Cerebellar nuclear complex (tissue), 1 donor: ENCODE measurements at places on chromosomes 4 and X.

- no peak for DNase-seq
These were observed 947 bp upstream of the RPL10 start for GRCh38 chrX:154396973-154397887.

GRCh38 chrX:112841820-112842157 is 1.2 kb upstream of the AMOT start:
- no peak for DNase-seq

DNA sequence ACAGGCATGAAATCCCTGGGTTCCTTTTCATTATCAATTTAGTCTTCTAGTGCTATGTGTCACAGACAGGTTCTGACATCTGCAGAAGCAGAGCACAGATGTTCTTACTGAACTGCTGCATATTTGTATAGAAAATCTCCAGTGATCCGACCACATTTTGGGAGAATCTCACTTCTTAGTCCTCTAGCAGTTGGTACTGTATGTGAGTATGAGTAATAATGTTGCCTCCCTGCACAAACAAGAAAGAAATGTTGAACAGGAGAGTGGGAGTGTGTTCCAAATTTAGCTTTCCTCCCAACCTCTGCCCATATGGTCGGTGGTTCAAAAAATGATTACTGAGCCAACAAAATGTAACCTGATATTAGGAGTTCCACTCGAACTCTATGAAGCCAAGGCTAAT is 165.3 kb upstream of the GPC4 start:
- no peak for DNase-seq

DNA sequence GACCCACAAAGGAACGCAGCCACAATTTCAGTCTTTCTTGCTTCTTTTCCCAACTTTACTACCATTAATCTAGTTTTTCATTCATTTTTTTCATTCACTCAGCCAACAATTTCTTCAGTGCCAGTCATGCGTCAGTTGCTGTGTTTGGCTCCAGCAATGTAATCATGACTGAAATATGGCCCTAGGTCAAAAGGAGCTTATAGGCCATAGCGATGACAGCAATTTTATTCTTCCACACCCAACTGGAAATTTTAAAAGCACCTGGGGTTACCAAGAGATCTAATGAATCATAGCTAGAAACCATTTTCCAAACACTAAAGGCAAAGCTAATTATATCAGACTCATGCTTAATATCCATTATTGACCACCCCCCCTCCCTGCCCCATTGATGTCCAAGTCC is 29.8 kb upstream of the C1QTNF7 start:
- DNase-seq: no peak

- no peak for DNase-seq
These were observed 37.3 kb upstream of the MBTPS2 start for GRCh38 chrX:21802054-21802670.

DNA sequence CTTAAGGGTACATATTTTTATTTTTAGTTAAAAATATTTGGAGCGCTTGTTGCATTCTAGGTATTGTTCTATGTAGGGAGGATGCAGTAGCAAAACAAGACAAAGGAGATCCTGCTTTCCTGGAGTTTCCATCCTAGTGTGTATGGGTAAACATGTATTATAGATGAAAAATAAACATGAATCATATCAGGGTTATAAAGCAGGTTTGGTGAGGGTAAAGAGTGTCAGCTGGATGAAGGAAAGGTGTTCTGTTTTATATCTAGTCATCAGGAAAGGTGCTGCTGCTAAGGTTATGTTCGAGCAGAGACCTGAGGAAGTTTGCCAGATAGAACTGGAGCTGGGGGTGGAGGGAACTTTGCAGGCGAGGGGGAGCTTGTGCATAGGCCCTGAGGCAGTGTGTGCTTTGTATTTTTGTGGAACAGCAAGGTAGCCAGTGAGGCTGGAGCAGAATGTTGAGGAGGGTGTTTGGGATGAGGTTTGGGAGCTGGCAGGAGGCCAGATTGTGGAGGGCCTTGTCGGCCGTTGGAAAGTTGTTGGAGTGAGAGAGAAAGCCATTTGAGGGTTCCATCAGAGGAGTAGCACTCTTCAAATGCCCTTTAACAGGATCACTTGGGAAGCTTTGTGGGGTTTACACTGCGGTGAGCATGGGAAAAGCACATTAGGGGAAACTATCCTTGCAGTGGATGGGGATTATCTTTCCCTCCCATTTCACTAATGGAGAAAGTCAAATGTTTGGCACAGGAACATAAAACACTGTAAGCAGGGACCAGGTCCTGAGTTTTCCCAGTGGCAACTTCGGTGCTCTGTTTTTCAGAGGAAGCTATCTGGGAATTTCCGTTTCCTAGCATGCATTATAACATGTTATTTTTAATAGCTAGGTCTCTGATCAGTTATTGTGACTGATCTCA is 35.9 kb downstream of the AFF1 start:
- DNase-seq: no peak

DNA sequence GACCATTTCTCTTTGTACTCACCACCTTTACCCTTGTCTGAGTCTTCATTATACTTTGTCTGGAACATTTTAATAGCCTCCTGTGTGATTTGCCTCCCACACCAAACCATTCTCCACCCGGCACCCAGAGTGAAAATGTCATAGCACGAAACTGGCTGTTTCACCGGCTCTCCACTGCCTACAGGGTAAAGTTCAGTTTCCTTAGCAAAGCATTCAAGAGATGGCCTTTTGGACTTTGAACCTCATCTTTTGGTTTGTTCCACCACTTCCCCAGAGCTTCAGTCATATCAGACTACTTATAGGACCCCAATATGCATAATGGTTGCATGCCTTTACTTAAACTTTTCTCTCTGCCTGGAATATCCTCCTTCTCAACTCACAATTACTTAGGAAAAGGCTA is 38.3 kb downstream of the RAP2C start:
- DNase-seq: no peak

GRCh38 chrX:99095965-99096635 is 1314.0 kb downstream of the PCDH19 start:
- DNase-seq: no peak

DNA sequence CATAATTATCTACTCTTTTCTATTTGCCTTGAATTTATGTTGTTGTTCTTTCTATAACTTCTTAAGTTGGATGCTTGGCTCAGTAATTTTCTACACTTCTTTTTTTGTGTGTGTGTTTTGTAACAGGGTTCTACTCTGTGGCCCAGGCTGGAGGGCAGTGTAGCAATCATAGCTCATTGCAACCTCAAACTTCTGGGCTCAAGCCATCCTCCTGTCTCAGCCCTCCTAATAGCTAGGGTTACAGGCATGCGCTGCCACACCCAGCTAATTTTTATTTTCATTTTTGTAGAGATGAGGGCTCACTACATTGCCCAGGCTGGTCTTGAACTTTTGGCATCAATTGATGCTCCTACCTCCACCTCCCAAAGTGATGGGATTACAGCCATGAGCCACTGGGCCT is 20.7 kb upstream of the UCHL1 start:
- DNase-seq: no peak

GRCh38 chrX:143935601-143936000 is 51.7 kb downstream of the UBE2NL start:
- DNase-seq: no peak

DNA sequence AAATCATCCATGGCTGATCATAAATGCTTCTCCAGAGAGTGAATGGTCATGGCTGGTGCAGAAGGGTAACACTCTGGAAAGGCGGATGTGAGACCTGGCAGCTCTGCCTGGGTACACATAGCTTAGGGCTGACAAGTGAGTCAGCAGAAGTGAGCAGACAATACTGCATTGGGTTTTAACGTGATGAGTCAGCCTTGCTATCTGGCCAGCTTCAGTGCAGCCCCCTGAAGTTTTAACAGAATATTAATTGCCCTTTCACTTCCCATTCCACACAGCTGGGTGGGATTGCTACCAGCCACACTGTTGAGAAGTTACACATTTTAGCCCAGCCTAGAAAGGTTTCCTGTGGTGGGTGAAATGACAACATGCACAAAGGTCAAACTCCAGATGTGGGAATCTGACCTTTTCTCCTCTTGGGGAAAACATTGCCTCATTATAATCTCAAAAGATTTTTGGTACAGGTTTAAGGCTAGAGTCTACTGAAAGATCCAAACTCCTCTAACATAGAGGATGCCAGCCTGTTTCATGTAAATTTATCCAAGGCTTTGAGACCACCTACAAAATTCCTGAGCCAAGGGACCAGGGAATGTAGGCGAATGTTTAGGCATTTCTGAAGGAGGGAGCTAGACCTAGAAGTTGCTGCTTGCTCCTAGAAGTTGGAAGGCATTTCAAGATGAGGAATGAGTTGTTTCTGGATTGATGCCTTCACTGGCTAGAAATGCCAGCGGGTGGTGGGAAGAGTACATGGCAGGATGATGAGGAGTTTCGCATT is 230.3 kb upstream of the PGRMC2 start:
- no peak for DNase-seq

DNA sequence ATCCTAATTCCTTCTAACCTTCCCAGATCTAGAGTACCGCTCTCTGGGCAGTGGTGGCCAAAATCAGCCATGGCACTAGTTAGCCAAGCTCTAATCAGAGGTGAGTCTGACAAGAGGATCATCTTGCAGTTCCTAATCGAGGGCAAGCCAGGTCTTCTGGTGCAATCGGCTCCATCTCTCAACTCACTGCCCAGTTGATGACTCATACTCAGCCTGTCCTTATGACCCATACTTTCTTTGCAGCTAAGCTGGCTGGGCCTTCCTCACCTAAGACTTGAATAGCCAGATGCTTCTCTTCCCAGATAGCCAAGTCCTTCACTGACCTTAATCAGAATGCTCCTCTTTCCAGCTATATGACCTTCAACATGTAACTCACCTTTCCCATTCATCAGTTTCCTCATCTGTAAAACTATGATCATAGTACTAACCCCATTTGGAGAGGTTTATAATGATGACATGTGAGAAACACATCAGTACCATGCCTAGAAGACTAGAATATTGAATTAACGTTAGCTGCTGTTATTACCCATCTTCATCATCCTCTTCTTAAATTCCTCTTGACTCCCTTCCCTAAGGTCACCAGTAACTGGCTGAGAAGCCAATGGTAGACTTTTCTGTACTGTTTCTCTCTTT is 57.1 kb downstream of the RELL1 start:
- DNase-seq: no peak

DNA sequence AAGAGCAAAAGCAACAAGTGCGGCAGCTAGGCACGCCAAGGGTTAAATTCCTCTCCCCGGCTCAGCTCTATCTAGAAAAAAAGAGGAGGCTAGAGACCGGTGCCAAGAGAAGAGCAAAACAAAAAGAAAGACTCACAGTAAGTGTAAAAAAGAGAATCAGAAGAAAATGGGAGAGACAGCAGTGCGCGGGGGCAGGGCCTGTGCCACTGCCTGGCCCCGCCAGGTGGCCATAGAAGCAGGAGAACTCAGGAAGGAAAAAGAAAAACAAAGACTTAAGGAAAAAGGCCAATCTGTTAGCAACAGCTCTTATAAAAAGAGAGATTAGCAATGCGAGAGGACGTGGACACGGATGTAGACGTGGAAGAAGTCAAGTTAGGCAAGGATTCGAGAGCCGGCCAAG is 3.2 kb downstream of the ACOX3 start:
- no peak for DNase-seq

DNA sequence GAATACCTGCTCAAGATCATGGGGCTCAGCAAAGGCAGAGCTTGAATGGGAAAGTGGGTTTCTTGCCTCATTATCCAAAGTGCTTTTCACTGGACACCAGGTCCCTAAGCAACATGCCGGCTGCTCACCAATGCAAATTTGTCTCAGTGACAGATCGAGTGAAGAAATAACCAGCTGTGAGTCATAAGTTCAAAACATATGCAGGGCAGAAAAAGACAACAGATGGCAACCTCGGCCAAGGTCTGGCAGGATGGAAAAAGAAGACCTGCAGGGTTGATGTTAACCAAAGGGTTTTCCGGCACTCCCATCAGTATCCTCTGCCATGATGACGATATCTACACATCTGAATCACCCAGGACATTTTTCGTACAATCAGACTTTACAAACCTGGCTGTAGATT is 124.1 kb downstream of the AFAP1 start:
- DNase-seq: no peak

- DNase-seq: no peak
These were observed 230.1 kb upstream of the FAT1 start for GRCh38 chr4:186953599-186954260.
